ENCODE measurements at places on chromosomes 12 and 14.
A peak's percentile ranks its signal among the peaks of the same experiment; 100 is the strongest.

GRCh38 chr12:114684870-114685273 is 897 bp upstream of the TBX3 start:
- H3K4me3 ChIP-seq, result peak overlapping the region; percentile 24
- peaks cover 91% of the 10 kb centered on the region for H3K27me3 ChIP-seq
- peaks cover 31% of the 10 kb centered on the region for H3K4me1 ChIP-seq
- H3K36me3 ChIP-seq, result no peaks in the 10 kb centered on the region
- H3K27ac ChIP-seq, result no peak overlapping the region

- H3K36me3 ChIP-seq, result no peaks in the 10 kb centered on the region
- H3K27me3 ChIP-seq, result no peaks in the 10 kb centered on the region
- H3K4me3 ChIP-seq, result no peak overlapping the region
Observed at GRCh38 chr14:68571114-68571591, 221.7 kb downstream of the ZFP36L1 start.

DNA sequence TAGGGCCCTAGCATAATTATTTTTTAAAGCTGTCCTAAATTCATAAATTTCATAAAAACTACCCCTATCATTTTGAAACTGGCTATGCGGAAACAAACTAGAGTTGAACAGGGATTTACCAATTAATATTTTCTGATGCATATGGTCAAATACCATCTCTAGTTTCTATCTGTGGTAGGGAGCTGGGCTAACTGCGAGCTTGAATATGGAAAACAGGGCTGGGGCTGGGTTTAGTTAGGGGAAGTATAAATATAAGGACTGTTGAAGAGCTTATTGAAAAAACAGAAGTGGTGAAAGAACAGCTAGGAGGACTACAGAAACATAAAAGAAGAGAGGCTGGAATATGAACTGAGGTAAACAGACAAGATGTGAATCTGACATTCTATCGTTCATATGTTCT is 91.8 kb downstream of the SLC38A1 start:
- H3K27ac ChIP-seq, result no peak overlapping the region
- H3K36me3 ChIP-seq, result peaks cover 2% of the 10 kb centered on the region
- H3K4me3 ChIP-seq, result no peak overlapping the region
- DNase-seq, result no peak
- no peaks in the 10 kb centered on the region for H3K27me3 ChIP-seq

GRCh38 chr12:49160399-49160798 is 28.5 kb downstream of the TUBA1A start:
- no peak for DNase-seq
- no peak overlapping the region for H3K27ac ChIP-seq
- no peaks in the 10 kb centered on the region for H3K4me1 ChIP-seq

- H3K4me3 ChIP-seq, result no peak overlapping the region
- H3K4me1 ChIP-seq, result no peaks in the 10 kb centered on the region
- no peak for DNase-seq
- H3K27me3 ChIP-seq, result no peaks in the 10 kb centered on the region
- peaks cover 18% of the 10 kb centered on the region for H3K36me3 ChIP-seq
Observed at GRCh38 chr12:48132826-48133225, 13.7 kb downstream of the PFKM start.

GRCh38 chr14:105126126-105126980 is 42.2 kb downstream of the JAG2 start:
- no peak overlapping the region for H3K27ac ChIP-seq
- no peak for DNase-seq
- H3K4me3 ChIP-seq, result no peak overlapping the region
- no peaks in the 10 kb centered on the region for H3K27me3 ChIP-seq

DNA sequence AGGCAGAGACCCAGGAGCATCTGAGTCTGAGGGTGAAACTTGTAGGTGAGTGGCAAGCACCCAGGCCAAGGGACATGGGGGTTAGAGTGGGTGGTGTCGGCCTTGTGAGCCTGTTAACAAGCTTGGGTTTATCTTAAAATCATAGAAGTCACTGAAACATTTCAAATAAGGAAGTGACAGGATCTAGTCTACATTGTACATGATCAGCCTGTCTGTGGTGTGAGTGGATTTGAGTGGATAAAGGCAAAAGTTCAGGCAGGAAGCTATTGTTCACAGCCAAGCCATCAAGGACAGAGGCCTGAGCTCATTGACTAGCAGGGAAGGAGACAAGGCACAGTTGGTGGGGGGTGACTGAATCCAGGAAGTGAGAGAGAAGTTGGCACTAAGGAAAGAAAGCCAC is 59.3 kb upstream of the FKBP4 start:
- no peaks in the 10 kb centered on the region for H3K36me3 ChIP-seq
- DNase-seq, result no peak
- H3K4me1 ChIP-seq, result peaks cover 8% of the 10 kb centered on the region

- no peaks in the 10 kb centered on the region for H3K36me3 ChIP-seq
- H3K27ac ChIP-seq, result no peak overlapping the region
- H3K4me1 ChIP-seq, result no peaks in the 10 kb centered on the region
- no peak overlapping the region for H3K4me3 ChIP-seq
- no peaks in the 10 kb centered on the region for H3K27me3 ChIP-seq
- no peak for DNase-seq
Observed at GRCh38 chr14:92969430-92969829, 46.5 kb downstream of the CHGA start.

GRCh38 chr14:58354808-58355207 is 40.9 kb upstream of the TOMM20L start:
- DNase-seq, result no peak
- H3K36me3 ChIP-seq, result peaks cover 69% of the 10 kb centered on the region
- no peak overlapping the region for H3K4me3 ChIP-seq
- peaks cover 3% of the 10 kb centered on the region for H3K4me1 ChIP-seq
- no peaks in the 10 kb centered on the region for H3K27me3 ChIP-seq

DNA sequence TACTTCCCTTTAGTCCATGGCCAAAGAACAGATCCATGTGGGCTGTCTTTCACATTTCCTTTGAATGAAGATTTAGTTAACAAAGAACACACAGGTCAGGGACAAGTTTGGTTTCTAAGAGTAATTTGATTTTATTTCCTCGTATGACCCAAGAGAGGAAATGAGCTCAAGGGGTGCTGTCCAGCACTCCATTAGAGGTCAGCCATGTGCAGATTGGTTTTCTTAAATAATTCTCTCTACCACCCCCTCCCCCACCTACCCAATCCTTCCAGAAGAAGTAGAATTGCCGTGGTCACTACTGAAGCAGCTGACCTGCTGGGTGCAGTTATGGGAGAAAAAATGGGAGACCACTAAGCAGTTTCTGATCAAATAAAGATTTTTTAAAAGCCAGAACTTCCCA is 13.9 kb upstream of the OAS1 start:
- H3K27me3 ChIP-seq, result no peaks in the 10 kb centered on the region
- no peak overlapping the region for H3K27ac ChIP-seq
- no peaks in the 10 kb centered on the region for H3K36me3 ChIP-seq
- DNase-seq, result no peak
- no peak overlapping the region for H3K4me3 ChIP-seq
- H3K4me1 ChIP-seq, result no peaks in the 10 kb centered on the region

DNA sequence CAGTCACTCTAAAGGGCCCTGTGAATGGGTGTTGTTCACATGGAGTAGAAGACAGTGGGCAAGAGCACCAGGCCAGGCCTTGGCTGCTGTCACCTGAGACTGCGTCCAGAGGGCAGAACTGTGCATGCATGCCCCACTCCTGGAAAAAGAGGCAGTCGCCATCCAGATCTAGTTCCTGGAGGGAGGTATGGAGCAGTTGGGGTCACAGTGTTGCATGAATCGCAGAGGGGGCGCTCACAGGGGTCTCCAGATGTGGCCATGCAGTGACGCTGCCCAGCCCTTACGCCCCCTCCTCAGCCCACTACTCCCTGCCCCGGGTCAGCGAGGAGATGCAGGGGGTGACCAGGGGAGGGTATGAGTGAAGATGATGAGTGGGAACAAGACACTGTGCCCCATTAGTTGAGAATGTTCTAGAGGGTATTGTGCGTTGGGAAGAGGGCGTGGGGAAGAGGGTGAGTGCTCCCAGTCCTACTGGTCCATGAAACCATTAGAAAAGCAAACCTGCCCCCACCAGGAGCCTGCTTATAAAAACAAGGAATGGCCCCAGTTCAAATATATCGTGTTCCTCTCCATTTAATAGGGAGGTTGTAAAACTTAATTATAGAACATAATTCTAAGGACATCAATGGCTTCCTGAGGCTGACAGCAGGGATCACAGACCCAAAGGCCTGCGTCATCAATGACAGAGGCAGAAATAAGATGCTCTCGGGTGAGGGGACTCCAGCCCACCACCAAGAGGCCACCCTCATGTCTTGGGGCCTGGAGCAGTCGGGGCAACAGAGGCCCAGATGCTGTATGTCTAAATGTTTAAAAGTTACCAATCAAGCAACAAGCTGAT is 32.2 kb upstream of the BCL7A start:
- no peak overlapping the region for H3K4me3 ChIP-seq
- H3K36me3 ChIP-seq, result no peaks in the 10 kb centered on the region
- H3K27me3 ChIP-seq, result no peaks in the 10 kb centered on the region
- no peak for DNase-seq
- no peak overlapping the region for H3K27ac ChIP-seq

Data from CD4-positive, alpha-beta T cell (primary cell).